ENCODE measurements at places on chromosomes 5 and 9.

GRCh38 chr9:89426384-89426961, 71.4 kb downstream of the SEMA4D start:
- DNase-seq = no peak

DNA sequence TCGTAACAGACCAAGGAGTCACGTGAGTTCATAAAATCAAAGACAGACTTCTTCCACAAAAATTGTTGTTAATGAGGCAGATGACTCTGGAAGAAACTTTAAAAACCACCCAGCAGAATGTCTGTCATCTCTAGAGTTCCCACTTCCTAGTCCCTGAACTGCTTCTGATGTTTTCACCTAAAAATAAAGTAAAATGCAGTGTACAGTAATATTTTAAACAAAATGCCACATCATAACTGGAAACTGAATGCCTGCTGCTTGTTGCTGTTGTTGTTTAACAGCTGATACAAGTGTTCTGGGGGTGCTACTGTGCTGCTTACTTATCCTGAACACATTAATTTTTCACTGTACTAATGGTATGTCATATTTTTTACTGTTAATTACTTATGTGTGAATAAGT, 577.2 kb downstream of the MTRR start:
- no peak for DNase-seq

- DNase-seq = no peak
Measured at GRCh38 chr9:3032898-3033297, 189.0 kb upstream of the PUM3 start.

GRCh38 chr9:107155244-107155817, 127.7 kb upstream of the RAD23B start:
- DNase-seq = no peak

DNA sequence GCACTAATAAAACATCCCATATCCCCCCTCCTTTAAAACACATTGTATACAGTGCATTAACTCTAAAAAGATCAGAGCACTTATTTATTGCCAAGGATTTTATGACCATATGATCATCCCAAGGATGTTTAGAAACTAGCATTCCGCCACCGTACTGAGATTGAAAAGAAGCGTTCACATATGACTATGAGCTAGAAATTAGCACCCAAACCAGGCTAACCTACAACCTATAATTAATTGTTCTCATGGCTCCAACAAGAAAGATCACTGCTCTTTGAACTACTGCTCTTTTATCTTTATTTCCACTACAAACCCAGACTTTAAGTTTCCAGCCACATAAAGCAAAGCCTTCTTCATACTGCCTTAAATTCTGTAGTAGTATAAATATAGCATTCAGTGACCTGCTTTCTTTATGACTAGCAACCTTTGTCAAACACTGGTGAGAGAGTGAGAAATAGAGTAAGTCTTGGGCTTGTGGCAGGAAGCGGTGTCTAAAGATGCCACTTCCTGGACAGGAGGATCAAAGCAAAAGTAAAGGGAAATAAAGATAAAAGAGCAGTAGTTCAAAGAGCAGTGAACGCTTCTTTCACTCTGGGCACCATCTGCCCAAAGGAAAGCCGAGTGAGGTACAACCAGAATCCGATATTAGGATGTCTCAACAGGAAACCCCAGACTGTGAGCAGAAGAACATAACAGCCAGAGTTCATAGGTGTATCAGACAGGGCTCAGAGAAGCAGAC, 151.1 kb upstream of the ERCC6L2 start:
- DNase-seq = no peak

- no peak for DNase-seq
Measured at GRCh38 chr5:78830528-78831046, 154.5 kb downstream of the ARSB start.

DNA sequence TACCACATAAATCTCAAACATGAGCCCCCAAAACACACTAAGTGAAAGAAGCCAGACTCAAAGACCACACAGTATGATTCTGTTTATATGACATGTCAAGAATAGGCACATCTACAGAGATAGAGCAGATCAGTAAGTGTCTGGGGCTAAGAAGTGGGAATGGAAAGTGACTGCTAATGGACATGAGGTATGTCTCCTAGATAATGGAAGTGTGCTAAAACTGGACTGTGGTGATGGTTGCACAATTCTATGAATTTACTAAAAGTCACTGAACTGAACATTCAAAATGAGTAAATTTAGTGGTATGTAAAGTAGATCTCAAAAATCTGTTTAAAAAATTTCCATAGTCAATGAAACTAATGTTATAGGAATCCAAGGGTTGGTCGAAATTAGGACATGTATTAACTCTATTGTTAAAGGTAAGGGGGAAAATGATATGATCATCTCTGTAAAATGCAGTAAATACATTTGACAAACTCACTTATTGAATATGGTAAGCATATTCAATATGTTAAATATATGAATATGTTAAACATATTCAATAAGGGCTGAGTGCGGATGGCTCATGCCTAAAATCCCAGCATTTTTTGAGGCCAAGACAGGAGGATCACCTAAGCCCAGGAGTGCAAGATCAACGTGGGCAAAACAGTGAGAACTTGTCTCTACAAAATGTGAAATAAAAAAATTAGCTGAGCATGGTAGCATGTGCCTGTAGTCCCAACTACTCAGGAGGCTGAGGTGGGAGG, 51.7 kb downstream of the NUP155 start:
- no peak for DNase-seq

DNA sequence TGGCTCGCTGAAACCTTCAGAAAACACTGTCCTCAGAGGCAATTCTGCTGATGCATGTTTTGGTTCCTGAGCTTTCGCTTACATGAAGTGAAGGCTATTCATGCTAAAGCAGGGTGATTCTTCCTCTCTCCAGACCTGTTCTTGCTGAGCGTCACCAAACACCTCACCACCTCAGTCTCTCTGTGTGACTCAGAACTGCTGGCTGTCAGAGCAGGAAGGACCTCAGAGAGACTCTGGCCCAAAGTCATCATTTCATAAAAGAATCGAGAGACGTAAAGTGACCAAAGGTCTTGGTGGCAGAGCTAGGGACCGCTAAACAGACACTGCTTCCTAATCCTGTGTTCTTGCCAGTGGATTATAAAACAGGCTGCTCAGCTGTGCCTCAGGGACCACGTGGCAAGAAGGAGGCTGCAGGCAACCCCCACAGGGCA, 73.8 kb downstream of the LHFPL2 start:
- DNase-seq = no peak

DNA sequence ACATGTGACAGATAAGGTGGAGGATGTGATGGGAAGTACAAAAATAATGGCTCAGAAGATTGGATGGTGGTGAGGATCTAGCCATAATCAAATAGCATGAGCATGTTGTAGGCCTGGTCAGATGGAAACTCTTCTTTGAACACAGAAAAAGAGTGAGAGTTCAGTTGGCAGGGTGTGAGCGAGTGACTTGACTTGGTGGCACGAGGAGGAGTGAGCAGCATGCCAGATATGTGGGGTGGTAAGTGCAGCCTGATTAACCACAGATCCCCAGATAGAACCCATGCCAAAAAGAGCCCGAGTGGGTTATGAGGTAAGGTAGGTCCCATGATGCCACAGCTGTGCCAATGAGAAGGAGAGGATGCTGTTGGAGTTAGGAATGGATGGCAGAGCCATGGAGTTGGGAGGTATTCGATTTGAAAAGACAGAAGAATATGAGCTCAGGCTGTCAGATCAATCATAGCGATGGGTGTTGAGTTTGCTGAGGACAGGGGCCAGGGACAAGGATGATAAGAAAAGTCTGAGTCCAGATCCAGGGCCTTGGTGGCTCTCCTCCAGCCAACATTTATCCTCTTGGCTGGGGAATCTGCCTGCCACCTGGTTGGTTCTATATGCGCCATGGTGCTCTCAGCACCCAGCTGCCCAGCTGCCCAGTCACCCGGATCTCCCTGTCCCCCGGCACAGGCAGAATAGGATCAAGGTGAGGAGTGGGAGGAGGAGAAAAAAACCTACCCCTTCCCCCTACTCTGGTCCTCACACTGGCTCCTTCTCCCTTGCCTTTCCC, 16.5 kb downstream of the GARNL3 start:
- DNase-seq = no peak

DNA sequence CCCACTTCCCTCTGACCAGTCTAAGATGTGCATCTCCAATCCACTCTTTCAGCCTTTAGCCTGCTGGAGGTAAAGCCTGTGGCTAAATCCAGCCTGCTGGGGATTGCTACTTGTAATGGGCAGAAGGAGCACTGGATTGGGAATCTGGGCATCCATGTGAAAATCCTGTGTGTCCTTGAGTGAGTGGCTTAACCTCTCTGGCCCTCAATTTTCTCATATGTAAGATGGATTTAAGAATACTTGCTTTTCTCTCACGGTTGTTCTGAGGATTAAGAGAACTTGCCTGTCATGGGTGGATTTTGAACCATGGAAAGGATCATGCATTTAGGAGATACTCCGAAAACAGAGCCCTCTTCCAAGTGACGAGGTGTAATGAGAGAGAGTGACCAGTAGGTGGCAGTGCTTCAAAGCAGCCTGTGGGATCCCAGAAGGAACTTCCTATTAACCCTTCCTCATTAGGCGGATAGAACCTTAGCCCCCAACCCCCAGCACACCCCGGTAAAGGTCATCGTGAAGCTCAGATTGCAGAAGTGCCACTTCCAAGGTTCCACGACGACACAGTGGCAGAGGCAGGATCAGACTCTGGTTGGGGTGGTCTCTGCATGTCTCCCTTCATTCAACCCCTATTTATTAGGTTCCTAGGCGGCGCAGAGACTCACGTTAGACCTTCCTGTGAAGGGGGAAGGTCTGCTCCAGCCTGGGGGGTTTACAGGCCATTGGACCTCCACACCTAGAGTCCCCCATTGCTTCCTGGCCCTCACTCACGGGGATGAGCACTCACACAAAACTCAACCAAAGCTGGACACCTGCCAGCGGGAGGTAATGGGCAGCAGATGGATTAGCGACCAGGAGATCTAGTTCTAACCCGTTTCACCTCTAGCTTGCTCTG, 68.7 kb upstream of the ZNF618 start:
- DNase-seq = peak; percentile 29

DNA sequence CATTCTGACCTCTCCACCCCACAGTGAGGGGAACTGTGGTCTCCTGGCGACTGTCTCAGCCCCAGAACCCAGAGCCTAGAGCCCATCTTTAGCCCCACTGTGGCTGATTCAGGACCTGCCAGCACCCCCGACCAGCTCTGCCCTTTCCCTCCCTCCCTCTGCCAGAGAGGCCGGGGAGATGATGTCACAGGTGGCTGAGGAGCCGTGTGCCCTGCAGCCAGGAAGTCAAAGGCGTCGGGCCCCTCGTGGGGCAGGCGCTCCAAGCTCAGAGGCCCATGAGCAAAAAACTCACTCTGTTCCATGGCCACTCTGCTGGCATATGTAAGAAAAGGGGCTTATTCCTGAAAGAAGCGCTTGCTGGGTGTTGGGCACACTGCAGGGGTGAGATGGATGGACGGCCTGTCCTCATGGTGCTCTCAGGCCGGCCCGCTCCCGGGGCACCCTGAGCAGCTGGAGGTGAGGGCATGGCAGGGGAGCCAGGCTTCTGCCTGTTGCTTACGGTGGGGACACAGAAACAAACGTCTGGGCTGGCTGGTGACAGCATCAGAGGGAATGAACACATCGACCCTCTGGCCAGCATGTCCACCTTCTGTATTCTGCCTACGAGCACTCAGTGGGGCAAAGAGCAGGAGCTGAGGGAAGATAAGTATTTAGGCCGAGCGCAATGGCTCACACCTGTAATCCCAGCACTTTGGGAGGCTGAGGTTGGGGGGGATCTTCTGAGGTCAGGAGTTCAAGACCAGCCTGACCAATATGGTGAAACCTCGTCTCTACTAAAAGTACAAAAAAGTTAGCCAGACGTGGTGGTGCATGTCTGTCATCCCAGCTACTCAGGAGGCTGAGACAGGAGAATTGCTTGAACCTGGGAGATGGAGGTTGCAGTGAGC, 41.1 kb downstream of the LAMC3 start:
- no peak for DNase-seq

- DNase-seq = no peak
Measured at GRCh38 chr5:156552855-156553358, 225.9 kb downstream of the SGCD start.

All from NCI-H1105 (cell line).